Activated naive CD4-positive, alpha-beta T cell treated with Interleukin-2 at 50 U/mL for 16 hours (primary cell): ENCODE measurements at places on chromosomes 13 and 19.

- no peak for DNase-seq
Observed at GRCh38 chr13:83024232-83024631, 858.0 kb downstream of the SLITRK1 start.

GRCh38 chr19:47839913-47840312, 18.2 kb downstream of the CRX start:
- DNase-seq: no peak

- peak; percentile 90 for DNase-seq
Observed at GRCh38 chr19:19900729-19901444, at the start of gene ZNF93. ZNF93 (plus strand) TSS chr19:19900946; CDS start chr19:19901089, 143 bp downstream.

GRCh38 chr19:14354445-14354844, 26.8 kb upstream of the ADGRE5 start:
- DNase-seq: no peak

DNA sequence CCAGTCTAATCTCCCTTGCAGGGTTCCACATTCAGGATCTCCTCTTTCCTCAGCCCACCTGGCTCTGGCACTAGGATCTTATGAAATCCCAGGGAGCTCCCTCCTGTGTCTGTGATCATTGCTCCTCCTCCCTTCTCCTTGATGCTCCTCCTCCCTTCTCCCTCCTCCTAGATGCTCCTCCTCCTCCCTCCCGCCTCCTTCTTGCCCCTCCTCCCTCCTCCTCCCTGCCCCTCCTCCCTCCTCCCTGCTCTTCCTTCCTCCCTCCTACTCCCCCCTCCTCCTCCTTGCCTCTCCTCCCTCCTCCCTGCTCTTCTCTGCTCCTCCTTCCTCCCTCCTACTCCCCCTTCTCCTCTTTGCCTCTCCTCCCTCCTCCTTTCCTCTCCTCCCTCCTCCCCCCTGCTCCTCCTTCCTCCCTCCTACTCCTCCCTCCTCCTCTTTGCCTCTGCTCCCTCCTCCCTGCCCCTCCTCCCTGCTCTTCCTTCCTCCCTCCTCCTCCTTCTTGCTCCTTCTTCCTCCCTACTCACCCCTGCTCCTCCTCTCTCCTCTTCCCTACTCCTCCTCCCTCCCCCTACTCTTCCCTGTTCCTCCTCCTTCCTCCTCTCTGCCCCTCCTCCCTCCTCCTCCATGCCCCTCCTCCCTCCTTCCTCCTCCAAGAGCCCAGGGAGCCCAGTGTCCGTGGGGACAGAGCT, 14.9 kb upstream of the ZBTB7A start:
- no peak for DNase-seq

DNA sequence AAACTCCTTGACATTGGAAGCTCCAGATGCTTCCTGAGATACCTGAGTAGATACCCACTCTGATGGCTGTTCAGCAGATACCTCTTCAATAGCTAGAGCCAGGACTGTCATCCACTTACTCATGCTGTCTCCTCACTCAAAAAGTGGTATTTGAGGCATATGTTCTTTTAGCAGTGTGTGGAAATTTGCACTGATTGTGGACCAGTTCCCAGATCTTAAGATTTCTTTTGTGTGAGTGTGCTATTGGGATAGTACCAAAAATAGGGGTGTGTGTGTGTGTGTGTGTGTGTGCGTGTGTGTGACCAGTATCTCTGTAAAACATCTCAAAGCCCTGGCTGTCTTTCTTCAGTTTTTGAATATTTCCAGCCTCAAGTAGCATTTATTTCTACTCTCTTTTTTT, 108.3 kb downstream of the SLITRK5 start:
- DNase-seq: no peak

GRCh38 chr19:44745341-44745831, 3.1 kb upstream of the BCL3 start:
- DNase-seq: no peak

GRCh38 chr13:34322014-34322742, 504.2 kb downstream of the RFC3 start:
- DNase-seq: no peak

DNA sequence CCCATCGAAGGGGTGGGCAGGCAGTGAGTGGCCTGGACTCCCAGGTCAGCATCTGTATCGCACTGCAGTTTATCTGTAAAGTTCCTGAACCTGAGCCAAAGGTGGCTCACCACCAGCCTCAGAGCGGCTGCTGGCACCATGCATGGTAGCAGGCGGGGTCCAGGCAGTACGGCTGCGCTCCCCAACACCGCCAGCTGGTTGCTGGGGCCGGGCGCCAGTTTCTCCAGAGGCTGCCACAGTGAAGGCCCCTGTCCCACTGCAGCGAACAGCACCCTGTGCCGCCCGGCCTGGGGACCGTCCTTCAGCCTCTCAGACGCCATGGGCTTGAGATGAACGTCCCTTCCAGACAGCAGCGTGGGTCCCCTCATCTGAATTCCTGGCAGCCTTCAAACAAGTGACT, 109.8 kb downstream of the KDM4B start:
- DNase-seq: no peak

DNA sequence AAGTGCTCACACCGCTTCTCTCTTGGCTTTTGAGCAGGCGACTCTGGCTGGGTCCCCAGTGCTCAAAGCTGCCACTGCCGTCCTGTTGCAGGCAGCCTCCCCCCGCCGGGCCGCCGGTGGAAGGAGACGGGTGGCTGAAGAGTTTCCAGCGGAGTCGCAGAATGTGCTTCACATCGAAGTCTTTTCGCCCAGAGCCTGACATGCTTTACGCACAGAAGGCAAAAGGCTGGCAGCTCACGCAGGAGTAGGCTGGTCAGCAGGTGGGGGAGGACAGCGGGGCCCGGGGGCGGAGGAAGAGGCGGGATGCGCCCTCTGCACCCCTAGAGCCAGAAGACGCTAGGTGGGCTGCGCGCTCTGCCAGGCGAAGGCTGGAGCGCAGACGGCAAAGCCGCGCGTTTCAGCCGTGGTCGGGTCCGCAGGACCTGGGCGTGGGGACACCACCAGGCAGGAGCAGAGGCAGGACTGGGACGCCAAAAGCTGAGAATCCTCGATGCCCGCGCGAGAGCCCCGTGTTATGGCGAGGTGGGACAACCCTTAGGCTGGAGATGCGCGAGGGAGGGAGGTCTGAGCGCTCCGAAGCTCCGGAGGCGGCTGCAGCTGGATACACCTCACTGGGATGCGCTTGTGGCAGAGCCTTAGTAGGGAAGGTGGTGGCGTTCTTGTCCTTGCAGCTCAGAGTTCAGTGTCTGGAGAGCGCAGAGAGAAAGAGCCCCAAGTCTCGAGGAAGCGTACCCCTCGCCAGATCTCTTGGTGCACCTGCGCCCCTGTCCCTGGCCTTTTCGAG, at the start of gene ATXN8OS:
ATXN8OS (plus strand) TSS at position 329 of the 784 bp plus-strand sequence.
- DNase-seq: no peak

DNA sequence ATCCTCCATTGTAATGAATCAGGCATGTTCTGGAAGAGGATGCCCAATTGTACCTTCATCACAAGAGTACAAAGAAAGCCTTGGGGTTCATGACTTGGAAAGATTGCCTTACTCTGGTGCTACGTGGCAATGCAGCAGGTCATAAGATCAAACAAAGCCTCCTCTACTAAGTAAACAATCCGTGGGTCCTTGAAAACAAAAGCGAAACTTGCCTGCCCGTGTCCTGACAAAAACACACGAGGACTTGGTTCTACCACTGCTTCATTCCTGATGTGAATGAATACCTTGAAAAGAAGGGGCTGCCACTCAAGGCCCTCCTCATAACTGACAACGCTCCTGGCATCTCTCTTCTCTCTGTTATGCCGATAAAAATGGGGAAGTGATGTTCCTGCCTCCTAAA, 18.9 kb downstream of the ZNF563 start:
- no peak for DNase-seq

DNA sequence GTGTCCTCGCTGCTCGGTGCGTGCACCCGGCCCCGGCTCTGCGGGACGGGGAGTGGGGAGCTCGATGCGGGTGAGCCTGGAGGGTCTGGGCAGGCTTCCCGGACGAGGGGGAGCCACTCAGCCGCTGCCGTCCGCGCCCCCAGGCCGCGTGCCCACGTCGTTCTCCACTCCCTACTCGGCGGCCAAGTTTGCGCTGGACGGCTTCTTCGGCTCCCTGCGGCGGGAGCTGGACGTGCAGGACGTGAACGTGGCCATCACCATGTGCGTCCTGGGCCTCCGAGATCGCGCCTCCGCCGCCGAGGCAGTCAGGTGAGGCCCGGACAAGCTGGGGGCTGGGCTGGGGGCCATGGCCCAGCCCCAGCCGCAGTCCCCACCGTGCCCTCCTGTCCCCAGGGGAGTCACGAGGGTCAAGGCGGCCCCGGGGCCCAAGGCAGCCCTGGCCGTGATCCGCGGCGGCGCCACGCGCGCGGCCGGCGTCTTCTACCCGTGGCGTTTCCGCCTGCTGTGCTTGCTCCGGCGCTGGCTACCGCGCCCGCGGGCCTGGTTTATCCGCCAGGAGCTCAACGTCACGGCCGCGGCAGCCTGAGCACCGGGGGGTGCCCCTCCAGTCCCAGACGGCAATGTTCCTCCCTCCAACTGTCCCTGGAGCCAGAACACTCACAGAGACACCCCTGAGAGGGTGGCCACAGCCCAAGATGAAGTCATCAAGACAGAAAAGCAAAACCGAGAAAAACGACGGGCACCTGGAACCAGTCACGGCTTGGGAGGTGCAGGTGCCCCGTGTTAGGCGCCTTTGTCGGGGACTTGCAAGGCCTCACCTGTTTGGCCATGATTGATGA, 2.5 kb upstream of the RPL36 start:
- DNase-seq: no peak

DNA sequence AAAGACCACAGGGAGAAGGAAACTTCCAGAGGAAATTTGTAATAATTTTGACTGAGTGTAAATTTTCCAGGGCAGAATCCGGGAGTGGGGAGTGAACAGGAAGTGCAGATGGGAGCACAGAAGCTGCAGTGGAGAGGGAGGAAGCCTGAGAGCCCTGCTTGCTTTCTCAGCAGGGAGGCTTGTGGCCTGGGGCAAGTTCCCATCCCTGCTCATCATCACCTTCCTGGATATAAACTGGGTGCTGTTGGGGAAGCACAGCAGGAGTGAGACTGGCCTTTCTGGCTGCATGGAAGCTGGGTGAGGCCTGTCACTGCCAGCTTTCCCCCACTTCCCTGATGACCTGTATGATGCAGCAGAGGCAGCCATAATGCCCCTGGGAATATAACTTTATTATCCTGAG, 532.9 kb downstream of the SLITRK6 start:
- no peak for DNase-seq

DNA sequence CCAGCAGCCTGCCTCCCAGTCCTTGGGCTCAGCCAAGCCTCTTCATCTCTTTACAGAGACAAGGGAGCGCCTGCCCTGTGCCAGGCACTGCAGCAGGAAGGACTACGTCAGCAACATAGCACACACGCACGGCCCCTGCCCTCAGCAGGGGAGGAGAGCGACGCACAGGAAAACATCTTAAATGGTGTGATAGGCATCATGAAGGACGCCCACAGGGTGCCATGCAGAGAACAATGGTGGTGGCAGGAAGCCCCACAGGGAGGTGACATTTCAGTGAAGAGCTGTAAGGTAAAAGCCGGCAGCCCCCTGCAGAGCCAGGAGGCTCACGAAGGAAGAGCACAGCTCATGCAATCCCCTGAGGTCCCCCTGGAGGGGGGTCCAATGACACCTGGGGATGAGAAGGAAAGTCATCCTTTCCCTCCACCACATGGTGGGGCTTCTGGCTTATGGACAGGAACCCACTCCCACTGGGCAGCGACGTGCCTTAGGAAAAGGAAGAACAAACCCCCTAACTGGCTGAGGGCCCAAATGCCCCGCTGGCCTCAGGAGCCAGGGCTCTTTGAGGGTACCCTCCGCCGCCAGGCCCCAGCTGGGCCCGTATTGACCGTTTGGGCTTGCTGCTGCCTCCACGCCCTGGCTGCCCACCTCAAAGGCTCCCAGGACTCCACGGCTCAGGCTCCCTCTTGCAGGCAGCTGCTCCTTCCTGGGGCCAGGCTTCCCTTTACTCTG, 37.3 kb upstream of the C13orf42 start:
- no peak for DNase-seq

DNA sequence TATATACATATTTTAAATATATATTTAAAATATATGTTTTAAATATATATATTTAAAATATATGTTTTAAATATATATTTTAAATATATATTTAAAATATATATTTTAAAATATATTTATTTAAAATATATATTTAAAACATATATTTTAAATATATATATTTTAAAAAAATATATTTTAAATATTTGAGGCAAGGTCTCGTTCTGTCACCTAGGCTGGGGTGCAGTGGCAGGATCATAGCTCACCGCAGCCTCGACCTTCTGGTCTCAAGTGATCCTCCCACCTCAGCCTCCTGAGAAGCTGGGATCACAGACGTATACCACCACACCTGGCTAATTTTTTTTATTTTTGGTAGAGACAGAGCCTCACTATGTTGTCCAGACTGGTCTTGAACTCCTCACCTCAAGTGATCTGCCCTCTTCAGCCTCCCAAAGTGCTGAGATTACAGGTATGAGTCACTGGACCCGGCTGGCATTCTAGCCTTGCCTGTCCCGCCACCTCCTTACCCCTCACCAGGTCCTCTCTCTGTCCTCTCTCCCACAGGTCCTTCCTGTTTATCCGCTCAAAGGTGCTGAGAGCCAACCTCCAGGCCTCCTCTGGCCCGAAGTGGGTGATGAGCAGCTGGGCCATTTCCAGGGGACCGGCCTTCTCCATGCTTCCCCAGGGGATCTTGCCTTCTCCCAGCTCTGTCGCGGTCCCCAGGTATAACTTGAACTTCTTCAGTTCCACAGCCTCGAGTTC, 564 bp downstream of the NLRP12 start:
- DNase-seq: no peak

- DNase-seq: no peak
Observed at GRCh38 chr19:14977128-14977527, 2.5 kb downstream of the SLC1A6 start.

DNA sequence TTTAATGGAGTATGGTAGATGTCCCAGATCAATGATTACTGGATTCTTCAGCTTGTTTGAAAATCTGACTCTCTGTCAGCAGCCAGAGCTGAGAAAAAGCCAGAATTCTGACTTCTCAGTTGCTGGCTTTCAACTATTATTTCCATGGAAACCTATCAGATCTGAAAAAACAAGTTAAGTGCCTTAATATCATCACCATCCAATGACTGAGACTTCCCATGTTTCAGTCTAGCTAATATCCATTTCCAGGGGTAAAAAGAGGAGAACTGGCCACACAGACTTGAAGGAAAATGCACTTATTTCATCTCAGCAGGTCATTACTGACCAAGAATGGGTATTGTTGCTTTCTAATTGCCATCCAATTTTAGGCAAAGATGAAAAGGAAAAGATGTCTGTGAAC, 75.2 kb downstream of the TNFSF11 start:
- no peak for DNase-seq
